ENCODE measurements at places on chromosomes 13 and 19. TPM values are rescaled to one million over a fixed set of nuclear protein-coding genes. Genes with fewer than 3 reads are reported as not detected.

GRCh38 chr19:42092350-42092749, 16.4 kb downstream of the ZNF574 start:
- no peaks in the 10 kb centered on the region for H3K36me3 ChIP-seq
- no peak overlapping the region for H3K4me3 ChIP-seq
- no peak for DNase-seq
- H3K27ac ChIP-seq: no peak overlapping the region
- H3K27me3 ChIP-seq: no peaks in the 10 kb centered on the region
- H3K4me1 ChIP-seq: peaks cover 9% of the 10 kb centered on the region

DNA sequence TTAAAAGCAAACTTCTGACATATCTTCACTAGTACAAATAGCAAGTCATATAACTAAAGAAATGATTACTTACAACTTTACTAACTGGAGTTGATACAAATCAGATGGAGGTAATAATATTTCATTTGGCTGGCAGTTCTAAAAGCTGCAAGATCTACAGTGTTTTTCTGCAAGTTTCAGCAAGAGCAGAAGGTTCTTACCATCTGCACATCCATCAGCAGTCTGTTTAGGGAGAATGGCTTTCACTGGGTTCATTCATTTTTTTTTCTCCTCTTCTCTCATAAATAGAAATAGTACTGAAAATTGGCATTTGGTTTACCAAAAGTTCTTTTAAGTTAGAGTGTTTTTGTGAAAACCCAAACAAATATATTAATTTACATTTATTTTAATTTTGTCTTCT, 3.1 kb upstream of the SHISA2 start:
- H3K27ac ChIP-seq: no peak overlapping the region
- H3K36me3 ChIP-seq: no peaks in the 10 kb centered on the region
- peaks cover 24% of the 10 kb centered on the region for H3K27me3 ChIP-seq
- no peak overlapping the region for H3K4me3 ChIP-seq
- no peaks in the 10 kb centered on the region for H3K4me1 ChIP-seq

DNA sequence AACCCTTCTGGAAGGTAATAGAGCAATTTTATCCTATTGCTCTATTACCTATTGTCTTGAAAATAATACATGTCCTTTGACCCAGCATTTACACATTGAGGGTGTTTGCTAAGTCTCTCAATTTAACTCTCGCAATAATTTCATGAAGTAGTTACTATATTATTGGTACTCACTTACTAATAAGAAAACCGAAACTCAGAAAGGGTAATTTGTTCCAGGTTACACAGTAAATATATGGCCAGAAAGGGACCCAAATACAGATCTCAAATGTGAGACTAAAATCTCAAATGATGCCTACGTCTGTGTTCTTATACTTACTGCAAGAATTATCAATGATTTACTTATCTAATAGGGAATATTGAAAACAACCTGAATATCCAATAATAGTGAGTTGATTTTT, 29.7 kb upstream of the FAM216B start:
- H3K4me3 ChIP-seq: no peak overlapping the region
- peaks cover 13% of the 10 kb centered on the region for H3K4me1 ChIP-seq
- no peak overlapping the region for H3K27ac ChIP-seq
- no peaks in the 10 kb centered on the region for H3K27me3 ChIP-seq
- no peak for DNase-seq

DNA sequence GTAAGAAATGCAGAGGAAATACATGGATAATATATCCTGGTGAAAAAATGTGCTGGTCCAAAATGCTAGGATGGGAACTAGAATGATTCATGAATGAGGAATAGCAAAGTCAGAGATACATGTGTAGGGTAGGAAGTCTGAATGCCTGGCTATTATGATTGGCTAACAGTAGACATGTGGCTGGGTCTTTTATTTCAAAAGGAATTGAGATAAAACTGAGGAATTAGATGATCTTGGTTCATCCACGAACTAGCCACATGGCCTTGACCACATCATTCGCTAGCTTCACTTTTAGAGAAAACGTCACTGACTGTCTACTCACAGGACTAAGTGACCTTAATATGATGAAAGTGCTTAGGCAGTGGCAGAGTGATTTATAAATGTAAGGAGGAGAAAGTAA, 103.1 kb downstream of the TRPC4 start:
- no peaks in the 10 kb centered on the region for H3K27me3 ChIP-seq
- H3K4me1 ChIP-seq: no peaks in the 10 kb centered on the region
- no peak for DNase-seq
- H3K4me3 ChIP-seq: no peak overlapping the region
- no peak overlapping the region for H3K27ac ChIP-seq

- H3K4me3 ChIP-seq: no peak overlapping the region
- no peak for DNase-seq
- no peaks in the 10 kb centered on the region for H3K4me1 ChIP-seq
- no peaks in the 10 kb centered on the region for H3K36me3 ChIP-seq
These were observed 32.9 kb downstream of the PAN3 start for GRCh38 chr13:28171266-28171665.

GRCh38 chr13:21696865-21697448, 26.1 kb downstream of the FGF9 start:
- no peak overlapping the region for H3K4me3 ChIP-seq
- no peak overlapping the region for H3K27ac ChIP-seq
- no peaks in the 10 kb centered on the region for H3K27me3 ChIP-seq
- H3K36me3 ChIP-seq: no peaks in the 10 kb centered on the region

DNA sequence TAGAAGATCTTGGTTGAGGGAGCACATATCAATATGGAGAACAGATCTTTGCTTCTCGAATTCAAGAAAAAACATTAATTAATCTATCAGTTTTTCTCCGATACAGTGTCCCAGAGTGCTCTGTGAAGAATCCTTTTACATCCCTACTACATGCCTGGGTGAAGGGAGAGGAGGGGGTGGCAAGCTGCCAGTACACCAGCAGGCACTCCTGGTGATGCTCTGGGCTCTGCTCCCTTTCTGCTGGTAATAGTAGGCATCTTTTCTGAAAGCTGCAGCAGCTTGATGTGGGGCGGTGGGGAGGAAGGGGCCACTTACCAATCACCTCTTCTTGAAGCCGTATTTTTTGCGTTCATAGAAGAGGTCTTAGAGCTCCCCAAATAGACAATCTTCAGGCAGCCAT, 30.7 kb downstream of the PBX4 start:
- H3K27me3 ChIP-seq: no peaks in the 10 kb centered on the region
- H3K36me3 ChIP-seq: no peaks in the 10 kb centered on the region
- H3K4me3 ChIP-seq: no peak overlapping the region
- peaks cover 9% of the 10 kb centered on the region for H3K4me1 ChIP-seq
- no peak overlapping the region for H3K27ac ChIP-seq
- DNase-seq: no peak

DNA sequence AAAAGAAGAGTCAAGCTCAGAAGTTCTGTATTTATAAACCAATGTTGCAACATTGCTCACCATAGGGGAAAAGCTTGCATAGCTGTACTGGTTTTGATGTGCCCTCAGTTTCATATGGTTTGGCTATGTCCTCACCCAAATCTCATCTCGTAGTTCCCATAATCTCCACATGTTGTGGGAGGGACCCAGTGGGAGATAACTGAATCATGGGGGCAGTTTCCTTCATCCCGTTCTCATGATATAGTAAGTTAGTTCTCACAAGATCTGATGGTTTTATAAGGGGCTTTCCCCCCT, 73.9 kb downstream of the TNFRSF19 start:
- no peak overlapping the region for H3K27ac ChIP-seq
- no peaks in the 10 kb centered on the region for H3K4me1 ChIP-seq
- no peak overlapping the region for H3K4me3 ChIP-seq
- no peaks in the 10 kb centered on the region for H3K27me3 ChIP-seq
- DNase-seq: no peak
- no peaks in the 10 kb centered on the region for H3K36me3 ChIP-seq

DNA sequence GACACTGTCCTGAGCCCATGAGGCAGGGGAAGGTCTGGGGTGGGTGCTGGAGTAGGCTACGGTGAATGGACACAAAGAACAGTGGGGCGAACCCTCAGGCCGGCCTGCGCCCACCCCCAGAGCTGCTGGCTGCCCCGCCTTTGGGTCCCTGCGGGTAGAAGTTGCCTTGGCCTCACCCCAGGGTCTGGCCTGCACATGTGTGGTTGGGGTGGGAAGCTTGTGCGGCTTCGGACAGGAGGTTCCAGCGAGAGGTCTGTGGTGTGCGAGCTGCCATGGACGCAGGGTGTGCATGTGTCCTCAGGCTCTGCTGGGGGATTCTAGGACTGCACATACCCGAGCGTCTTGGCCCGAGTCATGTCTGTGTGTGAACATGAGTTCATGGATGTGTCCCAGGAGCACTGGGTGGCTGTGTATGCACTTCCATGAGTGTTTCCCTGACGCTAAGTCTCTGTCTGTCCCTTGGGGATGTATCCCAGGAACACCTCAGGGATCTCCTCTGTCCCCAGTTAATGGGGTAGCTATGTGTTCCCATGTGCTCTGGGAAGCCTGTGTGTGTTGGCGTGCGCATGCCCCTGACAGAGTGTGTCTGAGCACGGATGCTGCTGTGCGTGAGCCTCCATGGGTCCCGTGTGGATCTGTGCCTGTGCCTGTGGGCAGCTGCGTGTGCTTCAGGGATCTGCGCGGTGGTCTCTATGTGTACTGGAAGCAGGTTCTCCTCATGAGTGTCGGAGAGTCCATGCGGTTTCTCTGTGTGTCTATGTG, 20.8 kb upstream of the POU2F2 start:
- no peaks in the 10 kb centered on the region for H3K4me1 ChIP-seq
- H3K36me3 ChIP-seq: no peaks in the 10 kb centered on the region
- peaks cover 66% of the 10 kb centered on the region for H3K27me3 ChIP-seq
- no peak overlapping the region for H3K4me3 ChIP-seq

GRCh38 chr13:107838588-107839161, 376.7 kb downstream of the LIG4 start:
- H3K4me1 ChIP-seq: peaks cover 2% of the 10 kb centered on the region
- no peak overlapping the region for H3K27ac ChIP-seq
- no peaks in the 10 kb centered on the region for H3K27me3 ChIP-seq
- no peak overlapping the region for H3K4me3 ChIP-seq
- H3K36me3 ChIP-seq: no peaks in the 10 kb centered on the region

DNA sequence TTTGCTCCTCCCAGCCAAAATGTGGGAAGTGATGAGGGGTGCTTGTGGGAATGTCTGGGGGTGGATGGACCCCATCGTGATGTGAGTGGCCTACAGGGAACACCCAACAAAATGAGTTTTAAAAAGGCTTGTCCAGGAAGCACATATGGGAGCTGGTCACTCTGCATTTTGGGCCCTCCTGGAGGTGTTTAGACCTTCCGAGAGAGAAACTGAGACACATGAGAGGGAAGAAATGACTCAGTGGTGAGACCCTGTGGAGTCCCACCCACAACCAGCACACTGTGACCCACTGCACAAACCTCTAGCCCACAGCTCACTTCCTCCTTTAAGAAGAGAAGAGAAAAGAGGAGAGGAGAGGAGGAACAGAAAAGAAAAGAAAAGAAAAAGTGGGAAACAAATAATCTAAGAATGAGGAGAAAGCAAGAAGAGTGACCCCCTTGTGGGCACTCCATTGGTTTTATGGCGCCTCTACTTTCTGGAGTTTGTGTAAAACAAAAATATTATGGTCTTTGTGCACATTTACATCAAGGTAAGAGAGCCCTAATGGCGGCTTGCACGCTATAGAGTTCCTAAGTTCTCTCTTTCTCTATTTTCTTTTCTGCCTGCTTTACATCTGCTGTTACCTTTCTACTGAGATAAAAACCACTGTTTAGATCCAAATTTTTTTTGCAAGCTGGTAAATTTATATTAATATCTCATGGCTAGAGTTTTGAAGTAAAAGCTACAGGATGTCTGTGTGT, 13.3 kb upstream of the LILRB1 start:
- no peak overlapping the region for H3K27ac ChIP-seq
- no peak overlapping the region for H3K4me3 ChIP-seq
- H3K4me1 ChIP-seq: no peaks in the 10 kb centered on the region

- H3K27ac ChIP-seq: no peak overlapping the region
- H3K4me1 ChIP-seq: peaks cover 3% of the 10 kb centered on the region
- DNase-seq: no peak
- no peak overlapping the region for H3K4me3 ChIP-seq
- H3K36me3 ChIP-seq: no peaks in the 10 kb centered on the region
These were observed 3.8 kb downstream of the RFXAP start for GRCh38 chr13:36822785-36823184.

GRCh38 chr13:77975358-77976042, 56.9 kb upstream of the EDNRB start:
- H3K27me3 ChIP-seq: no peaks in the 10 kb centered on the region
- no peaks in the 10 kb centered on the region for H3K36me3 ChIP-seq
- H3K4me3 ChIP-seq: no peak overlapping the region
- H3K27ac ChIP-seq: no peak overlapping the region
- no peak for DNase-seq

DNA sequence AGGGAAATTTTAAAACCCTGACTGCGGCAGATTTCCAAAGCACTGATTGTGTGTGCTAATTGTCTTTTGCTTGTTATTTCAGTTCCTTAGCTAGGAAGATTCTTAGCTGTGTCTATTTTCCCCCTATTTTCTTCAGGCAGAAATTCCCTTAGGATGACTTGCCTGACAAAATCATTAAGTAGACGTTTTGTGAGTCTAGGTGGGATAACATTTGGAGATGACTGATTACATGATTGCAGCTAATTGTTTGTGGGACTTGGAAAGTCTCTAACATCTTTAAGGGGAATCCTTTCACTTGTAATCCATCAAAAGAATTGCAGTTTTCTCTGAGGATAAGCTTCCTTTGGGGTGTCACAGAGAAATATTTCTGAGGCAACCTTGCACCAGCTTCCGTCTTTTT, 228.0 kb downstream of the OXGR1 start:
- no peaks in the 10 kb centered on the region for H3K4me1 ChIP-seq
- H3K27ac ChIP-seq: no peak overlapping the region
- DNase-seq: no peak
- H3K27me3 ChIP-seq: no peaks in the 10 kb centered on the region

GRCh38 chr13:44022196-44022595, 142.5 kb downstream of the LACC1 start:
- no peaks in the 10 kb centered on the region for H3K36me3 ChIP-seq
- H3K27ac ChIP-seq: no peak overlapping the region
- DNase-seq: no peak
- H3K27me3 ChIP-seq: no peaks in the 10 kb centered on the region

- H3K27me3 ChIP-seq: no peaks in the 10 kb centered on the region
- no peak for DNase-seq
- H3K4me1 ChIP-seq: no peaks in the 10 kb centered on the region
- H3K4me3 ChIP-seq: no peak overlapping the region
These were observed 71.7 kb upstream of the WASF3 start for GRCh38 chr13:26485786-26486185.

DNA sequence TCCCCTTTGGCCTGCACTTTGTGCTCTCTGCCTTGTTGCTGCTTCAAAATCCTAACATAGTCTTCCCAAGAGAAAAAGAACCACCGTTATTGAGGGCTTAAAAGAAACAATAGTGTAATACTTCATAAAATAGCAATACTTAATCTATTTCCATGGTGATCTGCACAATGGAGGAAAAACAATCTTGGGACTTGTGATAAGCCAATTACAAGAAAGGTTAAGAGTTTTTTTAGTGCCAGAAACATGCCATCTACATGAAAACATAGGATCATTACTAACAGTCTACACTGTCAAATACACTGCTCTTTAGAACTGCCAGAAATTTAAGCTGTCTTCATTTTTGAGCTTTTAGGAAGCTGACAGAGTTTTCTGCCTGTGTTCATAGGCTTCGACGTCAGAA, 54.1 kb upstream of the MAB21L1 start:
- DNase-seq: no peak
- no peaks in the 10 kb centered on the region for H3K27me3 ChIP-seq
- H3K4me3 ChIP-seq: no peak overlapping the region
- no peaks in the 10 kb centered on the region for H3K4me1 ChIP-seq

- DNase-seq: no peak
- no peaks in the 10 kb centered on the region for H3K36me3 ChIP-seq
- H3K4me1 ChIP-seq: no peaks in the 10 kb centered on the region
- peaks cover 4% of the 10 kb centered on the region for H3K27me3 ChIP-seq
- H3K4me3 ChIP-seq: no peak overlapping the region
These were observed 28.6 kb upstream of the TCF3 start for GRCh38 chr19:1680976-1681375.

The CEACAM4 gene
- not detected for polyA plus RNA-seq

The SIGLEC9 gene
- not detected for polyA plus RNA-seq

The LINGO3 gene
- polyA plus RNA-seq: not detected

The SLC25A41 gene
- polyA plus RNA-seq: 0.03 TPM

The PTPRH gene
- polyA plus RNA-seq: 2.5 TPM
